ENCODE measurements at places on chromosomes 6 and 20.

DNA sequence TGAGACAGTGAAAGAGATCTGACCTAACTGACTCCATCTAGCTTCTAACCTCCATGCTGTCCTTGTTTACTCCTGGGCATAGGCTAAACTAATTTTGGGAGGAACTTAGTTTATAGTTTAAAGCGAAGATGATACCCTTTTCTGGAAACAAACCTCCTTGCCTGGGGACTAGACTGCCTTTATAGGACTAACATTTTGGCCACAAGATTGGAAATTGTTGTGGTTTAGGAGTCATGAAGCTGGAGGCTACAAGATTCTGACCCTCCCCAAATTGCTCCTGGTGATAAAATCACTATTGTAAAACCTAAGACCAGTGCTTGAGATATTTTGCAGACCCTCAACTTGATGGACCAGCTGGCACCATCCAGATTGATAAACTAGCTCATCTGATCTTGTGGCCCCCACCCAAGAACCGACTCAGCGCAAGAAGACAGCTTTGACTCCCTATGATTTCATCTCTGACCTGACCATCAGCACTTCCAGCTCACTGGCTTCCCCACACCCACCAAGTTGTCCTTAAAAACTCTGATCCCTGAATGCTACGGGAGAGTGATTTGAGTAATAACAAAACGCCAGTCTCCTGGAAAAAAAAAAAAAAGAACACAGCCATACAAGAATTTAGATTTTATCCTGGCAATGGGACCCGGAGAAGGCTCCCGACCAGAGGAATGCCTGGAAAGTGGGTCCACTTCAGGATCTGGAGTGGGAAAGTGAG lies 63.0 kb downstream of the ABHD12 start:
- no peak for DNase-seq

- no peak for DNase-seq
These were observed 293.5 kb downstream of the LRFN2 start for GRCh38 chr6:40293460-40294185.

- no peak for DNase-seq
These were observed 30.3 kb upstream of the OGFRL1 start for GRCh38 chr6:71258078-71258866.

GRCh38 chr6:147154454-147154853 lies 49.8 kb upstream of the STXBP5 start:
- no peak for DNase-seq

DNA sequence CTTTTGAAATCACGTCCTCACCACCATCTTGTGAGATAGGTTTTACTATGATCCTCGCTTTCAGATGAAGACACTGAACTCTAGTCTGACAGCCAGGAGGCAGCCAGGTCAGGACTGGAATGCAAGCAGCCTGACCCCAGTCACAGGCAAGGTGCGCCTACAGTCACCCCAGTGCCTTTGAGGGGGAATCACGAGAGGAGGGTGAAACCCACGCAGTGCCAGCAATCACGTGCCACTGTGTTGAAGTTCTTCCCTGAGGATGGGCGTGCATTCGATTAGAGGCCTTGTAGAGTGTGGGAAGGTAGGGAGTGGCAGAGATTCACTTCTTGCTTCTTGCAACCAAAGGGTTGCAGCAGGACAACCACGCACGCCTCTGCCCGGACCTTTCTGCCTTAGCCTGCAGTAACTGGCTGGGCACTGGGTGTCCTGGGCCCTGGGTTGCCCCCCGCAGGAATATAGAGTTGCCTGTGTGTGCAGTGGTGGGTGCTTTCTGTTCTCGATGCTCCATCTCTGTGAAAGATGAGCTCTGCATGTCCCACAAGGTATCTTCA lies 33.7 kb upstream of the IRF4 start:
- no peak for DNase-seq

- DNase-seq: no peak
These were observed 60.1 kb downstream of the ZNF831 start for GRCh38 chr20:59223750-59224149.

DNA sequence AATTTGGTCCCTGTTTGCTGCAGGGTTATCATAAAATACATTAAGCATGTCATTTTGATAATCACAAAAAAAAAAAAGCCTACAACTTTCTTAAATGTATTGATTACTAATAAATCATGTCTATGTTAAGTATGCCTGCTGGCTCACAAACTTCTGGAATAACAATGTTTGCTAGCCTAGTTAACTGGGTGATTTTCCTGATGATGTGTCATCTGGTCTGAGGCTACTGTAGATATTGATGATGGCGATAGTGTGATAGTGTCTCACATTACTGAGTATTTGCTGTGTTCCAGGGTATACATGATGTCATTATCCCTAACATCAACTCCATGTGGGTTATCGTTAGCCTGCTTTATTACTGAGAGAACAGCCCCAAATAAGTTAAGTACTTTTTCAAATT lies 86.2 kb upstream of the VSTM2L start:
- no peak for DNase-seq

DNA sequence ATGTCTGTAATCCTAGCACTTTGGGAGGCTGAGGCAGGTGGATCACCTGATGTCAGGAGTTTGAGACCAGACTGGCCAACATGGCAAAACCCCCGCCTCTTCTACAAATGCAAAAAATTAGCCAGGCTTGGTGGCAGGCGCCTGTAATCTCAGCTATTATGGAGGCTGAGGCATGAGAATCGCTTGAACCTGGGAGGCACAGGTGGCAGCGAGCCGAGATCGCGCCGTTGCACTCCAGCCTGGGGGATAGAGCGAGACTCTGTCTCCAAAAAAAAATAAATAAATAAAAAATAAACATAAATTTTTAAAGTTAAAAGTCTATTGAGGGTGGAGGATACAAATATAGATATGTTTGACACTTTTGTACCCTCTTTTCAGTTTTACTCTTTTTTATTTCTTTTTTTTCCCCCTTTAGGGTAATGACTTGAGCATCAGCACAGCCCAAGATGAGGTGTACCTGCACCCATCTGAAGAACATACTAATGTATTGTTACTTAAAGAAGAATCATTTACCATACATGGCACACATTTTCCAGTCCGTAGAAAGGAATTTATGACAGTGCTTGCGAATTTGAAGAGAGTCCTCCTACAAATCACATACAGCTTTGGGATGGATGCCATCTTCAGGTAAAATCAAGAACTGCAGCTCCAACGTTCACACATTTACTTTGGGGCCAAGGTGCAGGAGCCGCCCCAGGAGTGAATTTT lies 368.9 kb downstream of the LAMA2 start:
- DNase-seq: no peak

- DNase-seq: no peak
These were observed 6.8 kb upstream of the TFAP2D start for GRCh38 chr6:50706575-50706974.

GRCh38 chr6:78999737-79000136 lies 78.3 kb downstream of the PHIP start:
- DNase-seq: no peak

DNA sequence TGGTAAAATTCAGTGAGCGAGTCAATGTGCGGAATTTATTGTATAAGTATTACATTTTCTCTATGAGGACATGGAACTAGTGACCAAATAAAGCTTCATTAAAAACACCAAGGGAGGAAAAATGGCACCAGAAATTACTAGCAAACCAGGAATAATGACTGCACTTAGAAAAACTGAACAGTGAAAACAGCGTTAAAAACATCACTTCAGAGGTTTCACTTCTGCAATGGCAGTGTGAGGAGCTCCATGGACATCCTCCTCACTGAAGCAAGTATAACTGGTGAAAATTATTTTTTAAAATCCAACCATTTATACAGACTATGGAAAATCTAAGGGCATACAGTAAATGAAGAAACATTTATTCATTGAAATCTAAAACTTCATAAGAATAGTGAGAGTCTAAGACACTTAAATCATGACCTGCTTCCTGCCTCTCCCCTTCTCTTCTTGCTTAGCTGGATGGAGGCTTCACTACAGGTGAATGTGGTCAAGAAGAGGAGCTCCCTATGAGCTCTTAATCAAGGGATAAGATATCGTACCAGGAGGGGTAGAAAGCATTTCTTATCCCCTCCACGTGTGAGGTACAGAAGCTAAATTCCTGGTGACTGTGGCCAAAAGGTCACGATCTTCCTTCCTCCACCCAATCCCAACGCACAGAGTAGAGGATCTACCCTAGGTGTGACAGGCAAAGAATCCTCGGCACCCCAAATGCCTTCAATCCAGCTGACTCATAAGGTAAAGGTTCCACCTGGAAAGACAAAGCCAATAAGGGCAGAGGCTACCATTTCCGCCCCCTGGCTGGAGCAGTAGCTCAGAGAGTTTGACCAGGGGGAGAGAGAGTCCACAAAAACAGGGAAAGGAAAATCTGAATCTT lies 12.3 kb upstream of the ASF1A start:
- DNase-seq: no peak

DNA sequence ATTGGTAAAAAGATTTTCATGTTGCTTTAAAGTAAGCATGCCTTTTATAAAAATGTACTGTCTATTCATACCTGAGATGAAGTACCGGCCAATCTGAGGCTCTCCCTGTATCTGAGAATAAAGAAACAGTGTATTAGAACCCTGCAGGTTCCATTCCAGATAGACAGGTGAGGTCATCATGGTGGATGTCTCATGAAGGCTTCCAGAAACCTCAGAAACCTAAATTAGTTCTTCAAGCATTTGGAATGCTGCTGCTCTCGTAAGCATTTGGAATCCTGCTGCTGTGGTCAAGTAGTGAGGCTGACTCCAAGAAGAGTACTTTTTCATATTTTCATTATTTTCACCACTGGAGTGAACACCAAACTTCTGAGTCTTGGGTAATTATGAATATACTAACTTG lies 642.3 kb downstream of the MAFB start:
- DNase-seq: no peak

- no peak for DNase-seq
These were observed 48.5 kb downstream of the BTBD3 start for GRCh38 chr20:11966186-11966585.

DNA sequence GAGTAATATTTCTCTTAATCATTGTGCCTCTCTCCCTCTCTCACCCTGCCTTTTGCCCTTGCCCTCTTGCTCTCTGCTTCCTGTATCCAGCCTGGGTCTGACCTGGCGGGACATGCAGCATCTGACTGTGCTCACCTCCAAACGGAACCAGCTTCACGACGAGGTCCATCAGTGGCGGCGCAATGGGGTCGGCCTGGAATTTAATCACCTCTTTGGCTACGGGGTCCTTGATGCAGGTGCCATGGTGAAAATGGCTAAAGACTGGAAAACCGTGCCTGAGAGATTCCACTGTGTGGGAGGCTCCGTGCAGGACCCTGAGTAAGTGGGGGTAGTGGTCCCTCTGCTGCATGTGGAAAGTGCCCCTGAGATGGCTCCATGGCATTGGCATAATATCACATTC lies 65.9 kb downstream of the BFSP1 start:
- DNase-seq: no peak

GRCh38 chr6:39540454-39540853 lies 184.8 kb downstream of the KIF6 start:
- no peak for DNase-seq

- DNase-seq: no peak
These were observed 46.0 kb upstream of the IL17A start for GRCh38 chr6:52139985-52140680.

DNA sequence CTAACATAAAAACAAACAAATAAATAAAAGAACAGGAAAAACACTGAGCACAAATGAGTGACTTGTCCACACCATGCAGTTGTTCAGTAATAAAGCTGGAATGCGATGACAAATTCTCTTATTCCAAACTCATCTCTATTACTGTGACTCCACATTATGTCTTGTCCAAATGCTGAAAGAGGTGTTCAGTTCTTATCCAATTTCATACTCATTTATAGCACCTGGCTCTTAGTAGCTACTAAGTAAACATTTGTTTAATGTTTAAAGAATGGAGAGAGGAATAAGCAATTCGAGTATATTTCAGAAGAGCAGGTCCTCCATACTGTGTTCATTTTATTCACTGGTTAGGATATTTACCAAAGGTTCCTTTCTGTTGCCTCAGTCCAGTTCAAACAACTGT lies 439.0 kb upstream of the JAG1 start:
- no peak for DNase-seq

GRCh38 chr6:154921482-154921881 lies 73.6 kb upstream of the TIAM2 start:
- DNase-seq: no peak

Data from caudate nucleus (tissue), 63 donors.